Stimulated activated CD8-positive, alpha-beta memory T cell treated with anti-CD3 and anti-CD28 coated beads, Interleukin-7, amount 100 ng/mL, for 4 hours (primary cell): ENCODE measurements at places on chromosomes 7 and 10.

DNA sequence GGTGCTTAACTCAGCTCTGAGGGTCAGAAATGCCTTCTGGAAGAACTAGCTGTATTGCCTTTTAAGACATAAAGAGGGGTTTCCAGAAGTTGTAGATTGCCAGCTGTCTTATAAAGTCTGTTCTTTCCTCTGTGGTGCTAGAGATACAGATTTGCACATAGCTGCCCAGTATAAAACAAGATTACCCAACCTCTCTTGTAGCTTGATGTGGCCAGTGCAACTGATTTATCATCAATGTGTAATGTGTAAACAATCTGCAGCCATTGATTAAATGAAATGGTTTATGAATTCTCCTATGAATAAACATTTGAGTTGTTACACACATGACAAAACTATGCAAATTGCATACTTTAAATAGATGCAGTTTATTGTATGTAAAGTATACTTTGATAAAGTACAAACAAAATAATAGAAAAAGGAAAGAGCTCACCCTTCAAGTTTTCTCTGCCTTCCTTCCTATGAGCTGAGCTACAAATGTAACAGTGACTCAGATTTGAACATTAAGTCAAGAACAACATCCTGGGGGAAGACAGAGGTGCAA is 195.2 kb downstream of the TMEM26 start:
- DNase-seq: no peak

GRCh38 chr10:50572017-50572491 is 51.7 kb downstream of the SGMS1 start:
- DNase-seq: no peak

- DNase-seq: no peak
These were observed 424.8 kb downstream of the MDFIC start for GRCh38 chr7:115346685-115347084.

DNA sequence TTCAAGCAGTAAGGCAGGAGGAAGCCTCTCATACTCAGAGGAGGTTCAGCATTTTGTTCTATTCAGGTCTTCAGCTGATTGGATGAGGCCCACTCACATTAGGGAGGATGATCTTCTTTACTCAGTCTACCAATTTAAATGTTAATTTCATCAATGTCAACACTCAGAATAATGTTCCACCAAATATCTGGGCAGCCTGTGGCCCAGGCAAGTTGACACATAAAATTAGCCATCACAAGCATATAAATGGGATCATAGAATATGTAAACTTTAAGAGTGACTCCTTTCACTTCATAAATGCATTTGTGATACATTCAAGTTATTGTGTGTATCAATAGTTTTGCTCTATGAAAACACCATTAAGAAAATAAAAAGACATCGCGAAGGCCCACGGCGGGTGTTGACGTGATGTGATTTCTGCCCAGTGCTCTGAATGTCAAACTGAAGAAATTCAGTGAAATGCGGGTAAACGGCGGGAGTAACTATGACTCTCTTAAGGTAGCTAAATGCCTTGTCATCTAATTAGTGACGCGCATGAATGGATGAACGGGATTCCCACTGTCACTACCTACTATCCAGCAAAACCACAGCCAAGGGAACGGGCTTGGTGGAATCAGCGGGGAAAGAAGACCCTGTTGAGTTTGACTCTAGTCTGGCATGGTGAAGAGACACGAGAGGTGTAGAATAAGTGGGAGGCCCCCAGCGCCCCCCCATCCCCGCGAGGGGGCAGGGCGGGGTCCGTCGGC is 536.1 kb upstream of the AUTS2 start:
- DNase-seq: no peak

DNA sequence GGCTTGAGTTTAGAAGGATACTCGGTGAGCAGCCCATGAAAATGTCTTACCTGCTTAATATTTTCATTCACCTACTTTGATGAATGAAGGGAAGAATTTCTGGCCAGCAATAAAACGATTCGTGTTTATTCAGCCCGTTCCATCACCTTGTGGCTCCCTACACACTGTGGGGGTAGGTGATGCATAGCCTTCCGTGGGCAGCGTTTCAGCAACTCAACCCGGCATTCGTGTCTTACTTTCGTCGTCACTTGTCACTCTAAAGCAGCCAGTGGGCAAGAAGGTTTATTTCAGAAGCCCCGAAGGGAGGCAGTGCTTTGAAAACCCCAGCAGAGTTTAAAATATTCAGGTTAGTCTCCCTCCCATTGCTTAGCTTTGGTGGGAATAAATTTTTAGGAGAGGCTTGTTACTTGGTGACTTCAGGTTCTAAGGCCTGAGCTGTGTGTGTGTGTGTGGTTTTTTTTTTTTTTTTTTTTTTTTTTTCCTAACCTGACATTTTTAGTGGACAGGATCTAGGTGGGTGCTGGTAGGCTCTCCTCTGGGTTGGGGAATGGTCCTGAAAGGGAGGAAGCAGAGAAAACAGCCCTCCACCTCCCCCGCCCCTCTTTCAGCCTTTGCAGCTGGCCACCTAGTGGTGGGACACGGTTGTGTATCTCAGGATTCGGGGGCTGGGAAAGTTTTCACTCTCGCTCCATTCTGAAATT is 1.8 kb downstream of the GRK5 start:
- peak; percentile 55 for DNase-seq

DNA sequence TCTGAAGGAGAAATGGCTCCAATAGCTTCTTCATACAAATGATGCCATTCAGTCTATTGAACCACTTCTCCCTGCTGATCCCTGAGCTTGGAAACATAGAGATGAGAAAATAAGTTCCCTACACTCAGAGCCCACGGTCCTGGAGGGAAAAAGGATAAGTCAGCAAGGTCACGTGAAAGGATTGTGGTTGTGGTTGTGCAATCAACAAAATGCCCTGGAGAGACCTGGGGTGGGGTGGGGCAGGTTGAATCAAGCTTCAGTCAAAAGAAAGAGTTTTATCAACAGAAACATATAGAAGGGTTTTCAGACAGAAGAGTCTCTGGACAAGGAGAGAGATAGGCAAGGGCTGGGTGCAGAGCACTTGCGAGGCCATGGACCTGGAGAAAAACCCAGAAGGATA is 30.1 kb downstream of the C10orf90 start:
- no peak for DNase-seq

DNA sequence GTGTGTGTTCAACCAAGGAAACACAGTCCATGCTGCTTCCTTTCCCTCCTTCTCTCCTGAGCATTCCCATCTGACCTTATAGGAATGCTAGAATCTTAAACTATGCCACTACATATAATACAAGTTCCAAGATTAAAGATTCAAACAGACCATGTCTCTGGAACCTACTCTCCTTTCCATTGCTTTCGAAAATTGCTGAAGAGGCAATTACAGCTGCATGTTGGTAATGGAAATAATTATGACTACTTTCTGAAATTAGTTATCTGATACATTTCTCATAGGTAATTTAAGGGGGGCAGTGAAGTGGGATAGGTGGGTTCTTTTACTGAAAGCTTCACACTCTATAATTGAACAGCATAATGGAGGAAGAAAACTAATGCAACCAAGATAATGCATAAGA is 285.9 kb upstream of the YAE1 start:
- DNase-seq: no peak

DNA sequence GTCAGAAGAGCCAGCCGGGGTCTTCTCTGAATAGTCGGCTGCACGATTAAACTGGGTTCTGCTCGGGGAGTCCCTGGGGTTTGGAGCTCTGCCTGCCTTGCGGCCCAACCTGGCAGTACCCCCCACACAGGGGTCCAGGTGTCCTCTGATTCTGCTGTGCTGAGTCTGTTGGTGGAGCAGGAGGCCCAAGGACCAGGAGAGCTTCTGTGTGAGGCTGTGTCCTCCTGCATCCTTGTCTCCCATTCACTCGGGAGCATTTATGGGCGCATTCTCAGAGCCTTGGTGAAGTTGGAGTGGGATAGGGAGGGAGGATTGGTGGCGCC is 14.2 kb downstream of the INPP5A start:
- no peak for DNase-seq

- DNase-seq: no peak
These were observed 99.6 kb upstream of the BMPER start for GRCh38 chr7:33805630-33806233.

- no peak for DNase-seq
These were observed 267.4 kb downstream of the RNLS start for GRCh38 chr10:88315755-88316154.

GRCh38 chr7:134732728-134733127 is 46.7 kb upstream of the CALD1 start:
- no peak for DNase-seq

DNA sequence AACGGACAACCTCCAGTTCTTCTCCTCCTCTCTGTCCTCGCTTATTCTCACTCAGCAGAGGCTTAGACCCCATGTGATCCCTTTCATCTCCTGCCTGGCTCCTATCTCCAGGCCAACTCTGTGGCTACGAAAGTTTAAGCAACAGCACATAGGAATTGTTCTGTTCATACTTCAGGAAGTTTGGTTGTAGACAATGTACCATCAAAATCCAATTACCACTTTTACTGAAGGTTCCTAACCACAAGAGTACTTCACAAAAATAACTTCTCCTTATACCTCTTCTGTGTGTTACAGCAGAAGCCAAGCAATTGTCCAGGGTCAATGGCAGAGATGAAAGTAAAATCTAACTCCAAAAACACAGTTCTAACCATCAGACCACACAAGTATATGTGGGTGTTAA is 80.0 kb downstream of the SLC25A13 start:
- no peak for DNase-seq

GRCh38 chr7:18845700-18846099 is 271.7 kb downstream of the TWIST1 start:
- DNase-seq: no peak

DNA sequence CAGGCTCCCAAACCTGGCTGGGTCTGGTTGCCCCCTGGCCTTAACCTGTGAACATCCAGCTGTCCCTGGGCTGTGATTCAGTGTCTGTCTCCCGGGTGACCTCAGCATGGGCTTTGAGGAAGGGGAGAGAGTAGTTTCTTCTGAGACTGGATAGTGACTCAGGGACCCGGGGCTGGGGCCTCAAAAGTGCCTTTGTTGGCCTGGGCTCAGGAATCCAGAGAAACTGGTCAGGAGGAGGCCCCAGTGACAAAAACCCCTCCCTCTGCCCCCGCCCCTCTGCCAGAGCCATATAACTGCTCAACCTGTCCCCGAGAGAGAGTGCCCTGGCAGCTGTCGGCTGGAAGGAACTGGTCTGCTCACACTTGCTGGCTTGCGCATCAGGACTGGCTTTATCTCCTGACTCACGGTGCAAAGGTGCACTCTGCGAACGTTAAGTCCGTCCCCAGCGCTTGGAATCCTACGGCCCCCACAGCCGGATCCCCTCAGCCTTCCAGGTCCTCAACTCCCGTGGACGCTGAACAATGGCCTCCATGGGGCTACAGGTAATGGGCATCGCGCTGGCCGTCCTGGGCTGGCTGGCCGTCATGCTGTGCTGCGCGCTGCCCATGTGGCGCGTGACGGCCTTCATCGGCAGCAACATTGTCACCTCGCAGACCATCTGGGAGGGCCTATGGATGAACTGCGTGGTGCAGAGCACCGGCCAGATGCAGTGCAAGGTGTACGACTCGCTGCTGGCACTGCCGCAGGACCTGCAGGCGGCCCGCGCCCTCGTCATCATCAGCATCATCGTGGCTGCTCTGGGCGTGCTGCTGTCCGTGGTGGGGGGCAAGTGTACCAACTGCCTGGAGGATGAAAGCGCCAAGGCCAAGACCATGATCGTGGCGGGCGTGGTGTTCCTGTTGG is at the start of gene CLDN4:
Gene CLDN4, plus strand, starts transcription at position 316 of the 903 bp plus-strand sequence. Its CDS starts 206 bp downstream, at position 522.
- no peak for DNase-seq

GRCh38 chr10:90430186-90430585 is 427.7 kb downstream of the HTR7 start:
- DNase-seq: no peak

- DNase-seq: no peak
These were observed 24.3 kb upstream of the DNAJB12 start for GRCh38 chr10:72379062-72379461.

GRCh38 chr10:95482501-95483233 is 78.5 kb downstream of the SORBS1 start:
- DNase-seq: no peak

GRCh38 chr10:119350502-119351097 is 143.2 kb downstream of the GRK5 start:
- no peak for DNase-seq

DNA sequence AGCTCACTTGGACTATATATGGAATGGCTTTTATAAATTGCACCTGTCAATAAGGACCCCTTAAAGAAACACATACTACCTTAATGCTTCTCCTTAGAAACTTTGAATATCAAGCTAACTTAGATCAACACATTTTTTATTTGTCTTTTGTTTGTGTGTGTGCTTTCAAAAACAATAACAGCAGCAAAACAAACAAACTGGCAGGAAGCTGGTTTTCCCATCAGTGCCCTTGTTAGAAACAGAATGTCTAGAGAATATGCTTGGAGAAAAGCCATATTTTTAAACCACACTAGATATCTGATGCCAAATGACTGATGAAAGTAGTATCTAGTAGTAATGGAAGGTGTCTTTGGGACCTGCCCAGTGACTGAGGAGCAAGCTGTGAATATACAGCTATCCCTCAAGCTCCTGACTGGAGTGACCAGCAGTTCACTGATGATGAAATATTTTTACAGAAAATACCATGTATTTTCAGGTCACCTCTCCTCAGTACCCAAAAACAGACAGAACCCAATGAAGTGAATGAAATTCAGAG is 1.0 kb downstream of the PDE1C start:
- no peak for DNase-seq

- no peak for DNase-seq
These were observed 2.7 kb downstream of the TRUB1 start for GRCh38 chr10:114940735-114941134.

DNA sequence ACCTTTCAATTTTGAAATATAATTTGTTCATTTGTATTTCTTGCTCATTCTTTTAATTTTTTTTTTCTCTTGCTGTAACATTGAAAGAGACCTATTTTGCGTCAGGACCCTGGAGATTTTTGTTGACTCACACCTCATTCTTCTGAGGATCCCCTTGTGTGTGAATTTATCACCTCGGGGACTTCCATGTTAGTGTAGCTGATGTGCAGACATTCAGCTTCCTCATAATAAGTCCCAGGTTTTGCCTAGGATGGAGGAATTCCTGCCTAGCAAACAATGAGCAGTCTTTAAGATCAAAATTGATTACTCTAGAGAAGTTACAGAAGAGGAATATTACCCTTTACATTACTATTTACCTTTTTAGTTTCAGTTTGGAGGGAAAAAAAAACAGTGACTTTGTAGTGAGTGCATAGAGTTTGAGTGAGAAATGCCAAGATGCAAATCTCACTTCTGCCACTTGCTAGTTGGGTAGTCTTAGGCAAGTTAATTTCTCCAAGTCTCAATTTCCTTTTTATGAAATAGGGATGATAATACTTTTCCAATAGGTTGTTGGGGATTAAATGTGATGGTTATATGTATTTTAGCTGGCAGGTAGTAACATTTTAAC is 14.3 kb downstream of the TES start:
- DNase-seq: no peak

DNA sequence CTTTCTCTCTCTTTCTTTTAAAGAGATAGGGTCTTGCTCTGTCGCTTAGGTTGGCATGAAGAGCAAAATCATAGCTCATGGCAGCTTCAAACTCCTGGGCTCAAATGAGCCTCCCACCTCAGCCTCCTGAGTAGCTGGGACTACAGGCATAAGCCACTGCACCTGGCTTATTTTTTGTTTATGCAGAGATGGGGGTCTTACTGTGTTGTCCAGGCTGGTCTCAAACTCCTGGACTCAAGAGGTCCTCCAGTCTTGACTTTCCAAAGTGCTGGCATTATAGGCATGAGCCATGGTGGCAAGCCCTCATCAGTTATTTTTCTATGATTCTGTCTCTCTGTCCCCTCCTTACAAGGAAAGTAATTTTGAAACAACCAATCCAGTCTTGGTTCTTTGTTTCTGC is 1.1 kb upstream of the BAG3 start:
- no peak for DNase-seq

- DNase-seq: peak; percentile 67
These were observed 8.3 kb downstream of the PCBD1 start for GRCh38 chr10:70880077-70880534.
